Activated naive CD8-positive, alpha-beta T cell treated with anti-CD3 and anti-CD28 coated beads, Interleukin-2, amount 50 U/mL, for 16 hours (primary cell): ENCODE measurements at places on chromosomes 6 and 20.

DNA sequence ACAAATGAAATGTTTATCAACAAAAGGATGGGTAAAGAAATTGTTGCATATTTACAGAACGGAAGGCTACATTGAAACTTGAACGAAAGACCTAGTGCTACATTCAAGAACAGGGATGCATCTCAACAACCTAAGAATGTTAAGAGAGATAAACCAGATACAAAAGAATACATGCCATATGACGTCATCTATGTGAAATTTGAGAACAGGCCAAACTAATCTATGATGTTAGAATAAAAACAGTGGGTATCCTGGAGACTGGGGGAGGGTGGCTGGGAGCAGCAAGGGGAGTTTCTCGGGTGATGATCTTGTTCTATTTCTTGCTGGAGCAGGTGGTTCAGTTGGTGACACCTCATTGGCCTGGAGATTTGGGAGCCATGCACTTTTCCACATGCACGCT is 81.5 kb downstream of the SULF2 start:
- DNase-seq: no peak

DNA sequence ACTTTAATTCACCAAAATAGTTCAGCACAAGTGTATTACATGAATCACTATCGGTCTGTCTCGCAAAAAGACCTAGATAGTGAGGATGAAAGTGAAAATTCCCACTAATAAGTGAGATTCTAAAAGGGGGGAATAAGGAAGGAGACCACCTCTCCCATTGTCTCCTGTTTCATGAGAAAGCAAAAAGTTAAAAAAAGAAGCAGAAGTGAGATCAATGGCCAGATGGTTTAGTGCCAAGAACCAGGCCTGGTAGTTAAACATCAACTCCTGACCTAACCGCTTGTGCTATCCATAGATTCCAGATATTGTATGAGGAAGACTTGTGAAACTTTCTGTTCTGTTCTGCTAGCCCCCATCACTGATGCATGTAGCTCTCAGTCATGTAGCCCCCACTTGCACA is 293.0 kb downstream of the RNGTT start:
- no peak for DNase-seq

DNA sequence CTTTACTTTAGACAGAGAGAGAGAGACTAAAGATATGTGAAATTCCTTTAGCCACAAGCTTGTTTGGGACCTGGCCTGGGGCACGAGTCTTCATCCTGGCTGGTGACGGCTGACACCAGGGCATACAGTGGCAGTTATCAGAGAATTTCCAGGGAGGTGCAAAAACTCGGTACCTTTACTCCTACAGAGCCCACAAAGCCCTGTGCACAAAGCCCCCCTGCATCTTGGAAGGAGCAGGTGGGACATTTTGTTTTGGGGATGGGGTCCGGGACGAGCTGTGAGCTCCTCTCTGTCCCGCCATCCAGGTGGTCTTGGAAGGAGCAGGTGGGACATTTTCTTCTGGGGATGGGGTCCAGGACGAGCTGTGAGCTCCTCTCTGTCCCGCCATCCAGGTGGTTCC is 28.9 kb downstream of the RPP40 start:
- no peak for DNase-seq

- no peak for DNase-seq
Observed at GRCh38 chr20:60201198-60201835, 243.1 kb downstream of the CDH26 start.

- DNase-seq: no peak
Observed at GRCh38 chr20:11060423-11061185, 386.8 kb upstream of the JAG1 start.

DNA sequence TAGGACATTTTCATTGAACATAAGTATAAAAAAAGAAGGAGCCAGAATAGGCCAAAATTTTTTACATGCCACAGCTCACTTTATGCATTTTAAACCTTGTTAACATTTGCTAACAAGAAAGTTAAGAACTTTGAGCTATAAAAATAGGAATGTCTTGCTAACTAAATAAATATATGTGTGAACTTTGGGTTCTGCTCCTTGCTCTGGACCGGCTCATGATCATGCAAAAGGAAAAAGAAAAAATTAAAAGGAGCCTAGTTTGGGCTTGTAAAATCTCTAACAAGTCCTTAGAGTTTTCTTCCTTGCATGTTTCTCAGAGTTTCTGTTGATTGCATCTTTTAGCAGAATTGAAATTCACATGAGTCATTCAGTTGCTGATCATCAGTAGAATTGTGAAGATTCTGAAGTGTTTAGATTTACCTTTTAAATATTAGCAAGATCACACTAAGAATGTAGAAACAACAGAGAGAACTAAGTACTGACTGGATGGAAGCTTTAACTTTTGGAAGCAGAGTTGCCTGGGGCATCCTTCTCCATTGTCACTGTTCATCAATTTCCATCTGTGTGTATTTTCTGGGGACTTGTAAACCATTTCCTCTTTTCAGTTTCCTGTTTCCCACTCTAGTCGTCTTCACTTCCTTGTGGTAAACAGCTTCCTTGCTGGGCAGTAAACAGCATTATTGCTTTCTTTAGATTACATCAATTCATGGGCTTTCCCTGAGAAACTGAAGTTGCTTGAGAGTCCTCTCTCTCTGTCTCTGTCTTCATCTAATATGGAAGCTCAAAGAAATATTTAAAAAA is 458.4 kb upstream of the BTBD3 start:
- DNase-seq: no peak

GRCh38 chr6:80676386-80676785 is 569.9 kb downstream of the BCKDHB start:
- DNase-seq: no peak

GRCh38 chr6:89481695-89482094 is 48.7 kb downstream of the ANKRD6 start:
- DNase-seq: no peak

DNA sequence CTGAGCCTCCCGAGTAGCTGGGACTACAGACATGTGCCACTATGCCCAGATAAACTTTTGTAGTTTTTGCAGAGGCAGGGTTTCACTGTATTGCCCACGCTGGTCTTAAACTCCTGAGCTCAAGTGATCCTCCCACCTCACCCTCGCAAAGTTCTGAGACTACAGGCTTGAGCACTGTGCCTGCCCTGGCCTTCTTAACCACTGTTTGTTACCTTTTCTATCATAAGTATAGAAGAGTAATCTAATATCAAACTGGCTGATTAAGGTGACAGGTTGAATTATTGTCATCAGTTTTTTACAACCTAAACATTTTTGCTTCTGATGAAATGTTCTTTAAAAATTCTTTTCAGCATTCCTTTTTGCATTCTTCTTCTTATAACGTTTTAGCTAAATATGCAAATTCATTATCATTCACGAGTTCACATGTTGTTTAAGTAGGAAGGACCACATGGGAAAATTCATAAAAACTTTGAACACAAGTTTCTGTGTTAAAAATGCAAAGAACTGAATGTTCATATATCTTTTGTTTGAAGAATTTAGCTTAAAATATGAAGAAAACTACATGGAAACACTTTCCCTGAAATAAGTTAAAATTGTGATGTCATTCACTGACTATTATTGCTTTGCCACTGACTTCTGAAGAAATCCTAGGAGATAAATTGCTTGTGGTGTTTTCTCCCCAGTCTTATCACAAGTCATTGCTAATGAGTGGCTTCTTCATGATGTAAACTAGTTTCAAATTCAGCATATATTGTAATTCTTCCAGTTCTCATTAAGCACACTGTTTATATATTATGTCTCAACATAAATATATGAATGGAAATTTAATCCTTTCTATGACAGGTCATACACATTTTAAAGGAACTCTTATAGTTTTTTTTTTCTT is 106.7 kb downstream of the ADGRB3 start:
- DNase-seq: no peak

GRCh38 chr6:143264379-143264778 is 186.1 kb downstream of the ADAT2 start:
- DNase-seq: no peak

DNA sequence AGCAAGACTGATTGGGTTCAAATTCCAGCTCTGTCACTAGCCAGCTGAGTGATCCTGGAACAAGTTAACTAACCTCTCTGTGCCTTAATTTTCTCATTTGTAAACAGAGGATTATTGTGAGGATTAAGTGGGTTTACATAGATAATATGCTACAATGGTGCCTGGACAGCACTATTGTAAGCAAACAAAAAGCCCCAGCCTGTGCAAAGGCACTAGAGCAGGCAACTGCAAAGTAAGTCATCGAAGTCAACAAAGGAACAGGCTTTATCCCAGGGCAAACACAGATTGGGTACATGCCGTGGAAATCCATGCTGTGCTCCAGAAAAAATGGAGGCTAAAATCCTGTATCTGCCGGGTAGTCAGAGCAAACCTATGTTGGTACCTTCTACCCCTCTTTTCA is 43.2 kb upstream of the CTNNBL1 start:
- DNase-seq: no peak

DNA sequence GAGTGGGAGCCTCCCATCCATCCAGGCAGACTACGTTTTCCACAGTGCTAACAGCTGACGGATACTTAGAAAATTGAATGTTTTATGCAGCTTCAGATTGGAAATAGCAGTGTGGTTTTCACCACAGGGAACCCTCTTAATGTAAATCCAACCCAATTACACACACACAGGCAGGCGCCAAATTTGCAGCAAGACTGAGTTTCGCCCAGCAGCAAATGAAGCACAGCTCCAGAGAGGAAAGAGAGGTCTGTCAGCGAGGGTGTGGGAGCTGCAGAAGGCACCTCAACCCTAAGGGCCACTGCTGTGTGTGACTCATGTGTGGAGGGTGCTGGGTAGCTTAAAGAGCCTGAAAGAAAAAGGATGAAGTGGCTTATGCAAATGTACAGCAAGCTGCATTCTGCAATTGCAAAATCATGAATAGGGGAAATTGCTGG is 365.7 kb downstream of the MAFB start:
- no peak for DNase-seq

DNA sequence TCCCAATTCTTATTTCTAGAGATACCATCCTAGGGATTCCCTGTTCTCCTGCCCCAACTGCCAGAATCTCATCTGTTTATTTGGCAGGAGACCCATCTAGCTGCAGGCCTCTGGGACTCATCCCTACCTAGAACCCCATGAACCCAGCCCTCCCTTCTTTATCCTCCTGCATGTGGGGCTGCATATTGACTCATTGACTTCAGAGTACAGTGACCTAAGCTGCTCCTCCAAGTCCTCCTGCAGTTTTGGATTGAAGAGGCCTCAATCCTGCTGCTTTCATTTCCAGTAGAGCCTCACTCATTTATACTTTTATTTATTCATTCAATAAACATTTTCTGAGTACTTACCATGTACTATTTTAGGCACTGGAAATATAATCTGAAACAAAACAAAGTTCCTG is 11.6 kb downstream of the TMEM200A start:
- no peak for DNase-seq

GRCh38 chr6:64685401-64685800 is 1021.6 kb downstream of the EYS start:
- no peak for DNase-seq

DNA sequence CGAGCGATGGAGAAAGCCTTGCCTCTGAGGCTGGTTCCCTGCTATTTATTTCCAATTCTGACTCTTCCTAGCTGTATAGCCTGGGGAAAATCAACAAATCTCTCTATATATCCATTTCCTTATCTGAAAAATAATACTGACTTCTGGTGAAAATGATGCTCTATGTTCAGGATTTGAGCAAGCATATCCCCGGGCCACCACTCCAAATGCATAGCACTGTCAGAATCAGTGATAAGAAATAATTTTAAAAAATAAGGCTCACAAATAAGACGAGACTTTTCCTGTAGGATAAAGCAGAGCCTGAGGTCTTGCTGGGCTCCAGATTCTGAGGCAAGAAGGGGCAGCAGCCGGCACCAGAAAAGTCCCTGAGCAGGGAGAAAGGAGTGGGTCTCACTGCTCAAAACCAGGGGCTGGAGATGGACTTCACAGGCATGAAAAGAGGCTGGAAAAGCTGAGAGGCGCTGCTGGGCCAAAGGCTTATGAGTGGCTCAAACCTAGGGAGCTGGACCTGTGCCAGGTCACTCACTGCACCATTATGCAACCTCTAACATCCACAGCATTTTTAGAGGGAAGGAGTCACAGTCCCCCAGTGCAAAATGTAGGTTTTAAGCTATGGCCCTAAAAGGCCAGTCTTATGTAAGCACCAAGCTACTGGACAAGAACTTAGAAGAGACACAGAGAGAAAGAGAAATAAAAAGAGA is 48.1 kb upstream of the SLC17A4 start:
- DNase-seq: no peak

- no peak for DNase-seq
Observed at GRCh38 chr20:62549029-62549428, 73.2 kb upstream of the GATA5 start.

DNA sequence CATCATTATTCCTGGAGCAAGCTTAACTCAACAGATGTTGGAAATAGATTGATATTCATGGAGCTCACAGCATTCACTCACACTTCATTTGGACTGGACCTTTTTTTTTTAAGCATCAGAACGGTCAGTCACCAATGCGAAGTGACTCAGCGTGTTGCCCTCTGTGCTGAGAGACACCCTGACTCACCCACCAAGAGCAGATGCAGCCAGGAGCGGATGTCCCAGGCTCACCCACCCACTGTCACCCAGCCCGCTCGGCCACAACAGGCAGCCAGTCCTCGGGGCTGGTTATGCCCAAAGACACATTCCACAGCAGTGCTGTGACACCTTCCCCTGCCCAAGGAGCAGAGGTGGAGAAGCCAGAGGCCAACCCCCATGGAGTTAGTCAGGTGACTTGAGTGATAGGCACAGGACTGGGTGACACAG is 15.7 kb downstream of the RNASET2 start:
- no peak for DNase-seq

- DNase-seq: no peak
Observed at GRCh38 chr20:51467956-51468626, 74.4 kb downstream of the NFATC2 start.

- DNase-seq: no peak
Observed at GRCh38 chr20:44196271-44196670, 9.3 kb upstream of the JPH2 start.

DNA sequence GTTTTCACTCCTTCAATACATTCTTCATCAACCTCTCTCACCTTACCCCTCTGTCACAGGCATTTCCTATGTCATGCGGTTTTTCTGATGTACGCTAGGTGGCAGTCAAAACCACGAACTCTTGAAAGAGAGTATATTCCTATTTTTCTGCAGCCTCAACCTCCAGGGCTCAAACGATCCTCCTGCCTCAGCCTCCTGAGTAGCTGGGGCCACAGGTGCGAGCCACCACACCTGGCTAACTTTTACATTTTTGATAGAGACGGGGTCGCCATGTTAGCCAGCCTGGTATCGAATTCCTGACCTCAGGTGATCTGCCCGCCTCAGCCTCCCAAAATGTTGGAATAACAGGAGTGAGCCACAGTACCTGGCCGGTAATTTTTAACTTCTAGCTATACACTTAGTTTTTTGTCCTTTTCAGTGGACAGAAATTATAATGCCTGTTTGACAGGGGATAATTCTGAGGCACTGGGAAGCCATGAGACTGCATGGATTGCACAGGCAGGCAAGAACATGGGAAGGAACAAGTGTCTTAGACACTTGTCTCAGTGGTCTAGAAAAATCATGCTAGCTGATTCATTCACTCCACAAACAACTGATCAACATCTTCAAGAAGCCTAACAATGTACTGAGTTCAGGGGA is 22.5 kb upstream of the HFE start:
- DNase-seq: no peak
